ENCODE measurements at places on chromosomes 11 and 22.

GRCh38 chr11:103530257-103530656, 421.0 kb downstream of the DYNC2H1 start:
- DNase-seq, result no peak

- DNase-seq, result no peak
Measured at GRCh38 chr22:31247726-31248125, 35.6 kb downstream of the LIMK2 start.

DNA sequence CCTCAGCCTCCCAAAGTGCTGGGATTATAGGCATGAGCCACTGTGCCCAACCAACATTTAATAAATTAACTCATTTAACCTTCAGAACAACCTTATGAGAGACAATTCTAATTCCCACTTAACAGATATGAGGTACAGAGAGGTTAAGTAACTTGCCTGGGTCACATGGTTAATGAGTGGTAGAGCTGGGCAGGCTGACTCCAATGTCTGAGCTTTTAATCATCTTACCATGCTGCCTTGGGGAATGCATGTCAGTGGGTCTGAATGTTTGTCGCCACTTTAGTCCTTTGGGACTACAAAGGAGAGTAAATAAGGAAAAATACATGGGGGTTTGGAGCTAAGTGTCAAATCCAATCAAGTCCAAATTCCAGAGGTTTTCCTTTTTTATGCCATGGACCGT, 11.2 kb upstream of the PIK3C2A start:
- no peak for DNase-seq

GRCh38 chr22:18906896-18907295, 776 bp downstream of the DGCR6 start:
- no peak for DNase-seq

DNA sequence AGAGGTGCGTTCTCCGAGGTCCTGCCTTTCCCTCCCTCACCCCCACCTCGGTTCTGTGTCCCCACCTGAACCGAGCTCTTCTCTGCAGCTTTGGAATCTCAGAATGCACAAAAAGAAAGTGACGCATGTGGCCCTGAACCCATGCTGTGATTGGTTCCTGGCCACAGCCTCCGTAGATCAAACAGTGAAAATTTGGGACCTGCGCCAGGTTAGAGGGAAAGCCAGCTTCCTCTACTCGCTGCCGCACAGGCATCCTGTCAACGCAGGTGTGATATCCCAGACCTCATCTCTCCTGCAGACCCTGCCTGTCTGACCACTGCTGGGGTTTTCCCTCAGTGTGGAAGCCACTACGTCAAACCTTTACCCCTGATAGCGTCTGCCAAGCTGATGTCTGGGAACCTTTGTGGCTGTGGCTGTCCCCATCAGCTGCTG, 13.9 kb downstream of the ACP2 start:
- no peak for DNase-seq

- DNase-seq, result no peak
Measured at GRCh38 chr22:37498289-37498909, 12.2 kb upstream of the MFNG start.

- DNase-seq, result no peak
Measured at GRCh38 chr11:68977781-68978625, 2.8 kb downstream of the MRGPRD start.

- DNase-seq, result no peak
Measured at GRCh38 chr11:19689281-19690000, 23.2 kb upstream of the NAV2 start.

- DNase-seq, result no peak
Measured at GRCh38 chr11:44849922-44850321, 100.8 kb downstream of the TP53I11 start.

- DNase-seq, result no peak
Measured at GRCh38 chr11:111549869-111550203, 9.3 kb downstream of the LAYN start.
